ENCODE measurements at places on chromosomes 3 and 15. TPM values are rescaled to one million over a fixed set of nuclear protein-coding genes. Genes with fewer than 3 reads are reported as not detected.

DNA sequence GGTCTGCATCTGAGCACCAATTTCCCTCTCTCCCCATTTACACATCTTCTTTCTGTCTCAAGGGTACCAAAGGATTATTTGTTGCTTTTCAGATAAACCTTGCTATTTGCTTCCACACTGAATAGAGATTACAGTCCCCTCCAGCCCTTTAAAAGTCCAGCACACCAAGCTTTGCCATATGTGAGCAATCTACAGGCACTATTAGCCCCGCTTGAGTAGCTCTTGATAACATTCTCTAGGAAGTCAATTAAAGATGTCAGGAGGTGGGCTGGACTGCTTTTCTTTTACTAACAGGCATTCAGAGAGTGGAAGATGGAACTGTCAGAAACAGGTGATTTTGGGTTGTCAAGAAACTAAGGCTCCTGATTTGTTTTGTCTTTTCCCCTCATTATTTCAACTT lies 417.0 kb downstream of the ROBO2 start:
- H3K4me3 ChIP-seq, result no peak overlapping the region
- no peaks in the 10 kb centered on the region for H3K27me3 ChIP-seq
- H3K27ac ChIP-seq, result no peak overlapping the region
- no peaks in the 10 kb centered on the region for H3K4me1 ChIP-seq

DNA sequence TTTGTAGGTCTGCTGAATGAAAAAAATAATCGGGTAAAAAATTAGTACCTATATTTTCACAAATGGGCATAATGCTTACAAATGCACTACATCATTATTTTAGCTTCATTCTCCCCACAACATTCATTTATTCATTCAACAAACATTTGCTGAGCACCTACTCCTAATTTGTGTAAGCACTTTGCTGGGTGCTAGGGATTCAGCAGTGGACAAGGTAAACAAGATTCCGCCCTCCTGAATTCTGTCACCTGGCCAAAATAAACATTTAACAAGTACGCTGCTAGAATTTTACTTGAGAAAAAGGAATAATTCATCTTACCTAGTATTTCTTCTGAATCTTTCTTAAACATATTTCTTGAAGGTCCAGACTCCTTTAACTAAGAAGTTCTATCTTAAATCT lies 72.1 kb downstream of the TIGIT start:
- H3K27ac ChIP-seq, result no peak overlapping the region
- no peaks in the 10 kb centered on the region for H3K36me3 ChIP-seq
- H3K4me1 ChIP-seq, result peaks cover 9% of the 10 kb centered on the region
- H3K4me3 ChIP-seq, result no peak overlapping the region

- no peak for DNase-seq
- no peaks in the 10 kb centered on the region for H3K4me1 ChIP-seq
- no peaks in the 10 kb centered on the region for H3K36me3 ChIP-seq
- H3K27ac ChIP-seq, result no peak overlapping the region
- H3K27me3 ChIP-seq, result no peaks in the 10 kb centered on the region
- H3K4me3 ChIP-seq, result no peak overlapping the region
These were observed 10.5 kb downstream of the ACOX2 start for GRCh38 chr3:58526515-58526957.

- H3K27ac ChIP-seq, result peak overlapping the region; percentile 83
- no peaks in the 10 kb centered on the region for H3K36me3 ChIP-seq
- DNase-seq, result no peak
- H3K4me3 ChIP-seq, result no peak overlapping the region
- H3K4me1 ChIP-seq, result peaks cover 5% of the 10 kb centered on the region
These were observed 1.3 kb downstream of the PPM1M start for GRCh38 chr3:52246728-52247408.

GRCh38 chr3:153305189-153305588 lies 143.2 kb downstream of the RAP2B start:
- peak; percentile 53 for DNase-seq
- no peaks in the 10 kb centered on the region for H3K27me3 ChIP-seq
- no peak overlapping the region for H3K4me3 ChIP-seq
- H3K4me1 ChIP-seq, result peaks cover 2% of the 10 kb centered on the region
- H3K27ac ChIP-seq, result no peak overlapping the region
- H3K36me3 ChIP-seq, result no peaks in the 10 kb centered on the region

DNA sequence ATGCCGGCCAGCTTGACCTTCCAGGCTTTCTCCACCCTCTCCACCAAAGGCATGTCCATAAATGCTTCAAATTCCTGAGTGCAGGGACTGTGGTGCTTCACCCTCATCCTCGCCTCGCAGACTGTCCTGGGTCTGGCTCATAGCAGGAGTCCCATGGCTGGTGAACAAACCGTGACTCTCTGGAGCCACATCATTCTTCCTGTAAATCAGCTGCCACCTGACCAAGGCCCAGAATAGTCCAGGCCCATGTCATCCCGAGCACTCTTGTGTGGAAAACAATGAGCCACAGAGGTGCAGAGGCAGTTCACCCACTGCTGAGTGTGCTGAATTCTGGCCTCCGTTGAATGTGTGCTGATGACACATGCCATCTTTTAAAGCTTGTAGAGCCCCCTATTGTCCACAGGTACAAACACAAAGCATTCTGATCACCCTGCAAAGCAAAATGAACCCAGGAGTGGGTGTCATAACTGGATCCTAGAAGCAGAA lies 68.6 kb downstream of the ABHD5 start:
- H3K36me3 ChIP-seq, result no peaks in the 10 kb centered on the region
- no peaks in the 10 kb centered on the region for H3K4me1 ChIP-seq
- DNase-seq, result no peak
- H3K27me3 ChIP-seq, result no peaks in the 10 kb centered on the region
- no peak overlapping the region for H3K4me3 ChIP-seq
- H3K27ac ChIP-seq, result no peak overlapping the region

DNA sequence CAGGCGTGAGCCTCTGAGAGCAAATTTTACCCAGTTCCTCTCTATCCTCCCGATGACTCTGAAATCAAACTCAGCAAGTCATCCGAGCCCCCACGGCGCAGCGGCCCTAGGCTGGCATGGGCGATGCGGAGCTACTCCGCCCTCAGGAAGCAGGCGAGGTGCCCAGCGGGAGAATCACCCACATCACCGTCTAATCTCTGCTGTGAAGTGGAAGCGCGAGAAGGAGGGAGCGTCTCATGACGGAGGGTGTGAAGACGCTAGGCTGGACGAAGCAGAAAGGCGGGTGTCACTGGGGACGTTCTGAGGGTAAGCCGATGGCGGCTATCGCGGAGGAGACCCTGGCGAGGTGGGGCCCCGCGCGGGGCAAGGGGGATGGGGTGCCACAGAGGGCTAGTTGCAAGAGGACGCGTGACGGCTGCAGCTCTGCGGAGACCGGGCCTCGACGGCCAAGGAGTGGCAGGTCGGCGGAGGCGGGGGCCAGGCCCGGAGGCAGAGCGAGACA lies 9.1 kb upstream of the GNAI2 start:
- H3K36me3 ChIP-seq, result no peaks in the 10 kb centered on the region
- no peaks in the 10 kb centered on the region for H3K27me3 ChIP-seq
- DNase-seq, result peak; percentile 60
- H3K4me3 ChIP-seq, result peak overlapping the region; percentile 70

- DNase-seq, result no peak
- H3K4me1 ChIP-seq, result no peaks in the 10 kb centered on the region
- no peak overlapping the region for H3K4me3 ChIP-seq
- H3K27ac ChIP-seq, result no peak overlapping the region
- no peaks in the 10 kb centered on the region for H3K27me3 ChIP-seq
These were observed 246.1 kb downstream of the ZIC1 start for GRCh38 chr3:147655236-147655635.

- no peaks in the 10 kb centered on the region for H3K4me1 ChIP-seq
- DNase-seq, result no peak
- no peak overlapping the region for H3K27ac ChIP-seq
- no peaks in the 10 kb centered on the region for H3K36me3 ChIP-seq
- no peak overlapping the region for H3K4me3 ChIP-seq
These were observed 63.4 kb upstream of the CADPS start for GRCh38 chr3:62938583-62938982.

GRCh38 chr3:130950641-130951040 lies 56.8 kb downstream of the ATP2C1 start:
- H3K4me1 ChIP-seq, result no peaks in the 10 kb centered on the region
- H3K27ac ChIP-seq, result no peak overlapping the region
- no peaks in the 10 kb centered on the region for H3K27me3 ChIP-seq
- DNase-seq, result no peak

- no peak for DNase-seq
- H3K4me1 ChIP-seq, result no peaks in the 10 kb centered on the region
- H3K4me3 ChIP-seq, result no peak overlapping the region
- no peak overlapping the region for H3K27ac ChIP-seq
- no peaks in the 10 kb centered on the region for H3K27me3 ChIP-seq
These were observed 219.4 kb upstream of the ROBO2 start for GRCh38 chr3:76820481-76820880.

GRCh38 chr3:32842987-32843386 lies 25.2 kb downstream of the TRIM71 start:
- no peak for DNase-seq
- H3K27me3 ChIP-seq, result no peaks in the 10 kb centered on the region
- H3K4me3 ChIP-seq, result no peak overlapping the region
- no peak overlapping the region for H3K27ac ChIP-seq

GRCh38 chr3:12230877-12231276 lies 58.0 kb upstream of the PPARG start:
- H3K27me3 ChIP-seq, result no peaks in the 10 kb centered on the region
- DNase-seq, result no peak
- H3K4me3 ChIP-seq, result no peak overlapping the region
- H3K4me1 ChIP-seq, result no peaks in the 10 kb centered on the region

DNA sequence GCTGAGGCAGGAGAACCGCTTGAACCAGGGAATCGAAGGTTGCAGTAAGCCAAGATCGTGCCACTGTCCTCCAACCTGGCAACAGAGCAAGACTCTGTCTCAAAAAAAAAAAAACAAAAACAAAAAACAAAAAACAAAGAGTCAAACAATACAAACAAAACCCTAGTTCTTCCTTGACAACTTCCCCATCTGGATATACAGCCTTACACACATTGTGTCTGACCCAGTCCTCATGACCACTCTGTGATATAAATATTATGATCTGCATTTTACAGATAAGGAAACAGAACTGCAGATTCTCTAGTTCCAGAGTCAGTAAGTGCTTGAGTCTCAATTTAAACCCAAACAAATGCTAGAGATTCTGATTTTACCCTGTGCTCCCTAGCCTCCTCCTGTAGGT lies 4.8 kb upstream of the ESYT3 start:
- H3K27me3 ChIP-seq, result no peaks in the 10 kb centered on the region
- no peak for DNase-seq
- no peak overlapping the region for H3K27ac ChIP-seq
- no peaks in the 10 kb centered on the region for H3K4me1 ChIP-seq

DNA sequence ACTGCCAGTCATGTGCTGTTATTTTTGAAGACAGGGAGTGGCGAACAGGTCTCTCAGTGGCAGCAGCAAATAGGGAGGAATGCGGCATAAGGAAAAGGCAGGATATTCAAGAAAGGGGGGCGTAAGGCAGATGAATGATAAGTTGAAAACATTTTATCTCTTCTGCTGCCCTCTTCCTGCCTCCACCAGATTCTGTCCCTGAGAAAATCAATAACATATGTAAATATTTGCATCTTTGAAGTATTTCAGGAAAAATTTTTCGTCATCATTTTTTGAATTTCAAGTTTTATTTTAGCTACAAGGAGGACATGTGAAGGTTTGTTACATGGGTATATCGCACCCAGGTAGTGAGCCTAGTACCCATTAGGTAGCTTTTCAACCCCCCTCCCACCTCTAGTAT lies 616.7 kb downstream of the MCTP2 start:
- DNase-seq, result no peak
- H3K4me3 ChIP-seq, result no peak overlapping the region
- H3K4me1 ChIP-seq, result no peaks in the 10 kb centered on the region
- no peaks in the 10 kb centered on the region for H3K36me3 ChIP-seq
- H3K27ac ChIP-seq, result no peak overlapping the region

- H3K4me1 ChIP-seq, result peaks cover under 1% of the 10 kb centered on the region
- H3K27ac ChIP-seq, result no peak overlapping the region
- no peaks in the 10 kb centered on the region for H3K27me3 ChIP-seq
These were observed 57.7 kb downstream of the GASK1A start for GRCh38 chr3:43036621-43037423.

GRCh38 chr3:191329654-191330529 lies at the start of gene UTS2B:
Gene UTS2B, minus strand, starts transcription at chr3:191330526. Its CDS starts 48,337 bp downstream, at chr3:191282189.
- H3K27ac ChIP-seq, result peak within 1 kb of the TSS; percentile 82
- H3K4me3 ChIP-seq, result peak within 1 kb of the TSS; percentile 82
- H3K27me3 ChIP-seq, result no peaks in the 10 kb centered on the region
- DNase-seq, result peak; percentile 66
- no peaks in the 10 kb centered on the region for H3K36me3 ChIP-seq

GRCh38 chr3:5754602-5755001 lies 567.1 kb downstream of the EDEM1 start:
- H3K4me1 ChIP-seq, result no peaks in the 10 kb centered on the region
- H3K27ac ChIP-seq, result no peak overlapping the region
- H3K4me3 ChIP-seq, result no peak overlapping the region

RLBP1 gene
- polyA plus RNA-seq, result not detected

PPP1R14D gene
- not detected for polyA plus RNA-seq

Measured in ovary (tissue), 10 donors.